ENCODE measurements at places on chromosomes 5 and 9.

DNA sequence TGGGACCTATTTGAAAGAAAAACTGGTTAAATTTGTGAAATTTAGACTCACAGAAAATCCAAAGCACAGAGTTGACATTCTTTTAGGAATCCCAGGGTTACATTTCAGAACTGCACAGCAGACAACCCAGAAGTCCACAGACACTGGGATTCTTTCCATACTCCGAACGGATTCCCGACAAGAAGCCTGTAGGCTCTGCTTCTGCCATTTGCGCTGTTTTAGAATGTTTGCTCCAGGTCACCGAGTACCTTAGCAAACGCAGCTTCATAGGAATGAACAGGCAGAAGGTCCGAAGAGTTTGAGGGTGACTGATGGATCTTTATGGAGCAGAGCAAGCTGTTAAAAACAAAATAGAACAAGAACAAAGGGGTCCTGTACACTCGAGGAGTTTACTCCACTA is 84.5 kb upstream of the NFIB start:
- no peak for DNase-seq

- DNase-seq: no peak
Measured at GRCh38 chr5:134634227-134634626, 1.6 kb upstream of the SAR1B start.

GRCh38 chr5:91123291-91123690 is 259.8 kb downstream of the ARRDC3 start:
- DNase-seq: no peak

GRCh38 chr9:114310471-114311450 is 12.1 kb upstream of the ORM1 start:
- DNase-seq: no peak

GRCh38 chr5:137218896-137219295 is 280.2 kb downstream of the SPOCK1 start:
- DNase-seq: no peak

GRCh38 chr5:142323480-142324135 is 1.2 kb downstream of the SPRY4 start:
- DNase-seq: no peak

DNA sequence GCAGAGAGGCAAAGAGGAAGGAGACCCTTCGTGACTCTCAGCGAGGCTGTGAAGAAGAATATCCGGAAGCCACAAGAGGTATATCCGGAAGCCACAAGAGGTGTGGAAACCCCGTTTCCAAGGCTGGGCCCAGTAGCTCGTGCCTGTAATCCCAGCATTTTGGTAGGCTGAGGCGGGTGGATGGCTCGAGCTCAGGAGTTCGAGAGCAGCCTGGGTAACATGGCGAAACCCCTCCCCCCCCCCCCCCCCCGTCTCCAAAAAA is 612 bp upstream of the BBLN start:
- DNase-seq: no peak

DNA sequence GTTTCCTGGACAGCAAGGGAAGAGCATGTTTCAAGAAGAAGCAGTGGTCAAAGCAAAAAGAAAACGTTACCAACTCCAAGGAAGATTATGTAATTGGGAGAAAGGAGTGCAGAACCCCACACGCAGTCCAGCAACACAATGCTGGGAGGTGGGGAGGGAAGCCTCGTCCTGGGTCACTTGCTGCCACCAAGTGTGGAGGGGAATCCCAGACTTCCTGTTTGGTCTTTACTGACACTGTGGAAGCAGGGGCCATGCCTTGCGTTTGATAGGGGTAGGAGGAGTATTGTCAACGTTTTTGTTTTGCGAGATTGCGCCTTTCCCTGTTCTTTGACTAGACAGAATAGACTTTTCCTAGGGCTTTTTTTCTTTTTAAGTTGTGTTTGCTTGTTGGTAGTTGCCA is 421.0 kb downstream of the KDM4C start:
- DNase-seq: no peak

DNA sequence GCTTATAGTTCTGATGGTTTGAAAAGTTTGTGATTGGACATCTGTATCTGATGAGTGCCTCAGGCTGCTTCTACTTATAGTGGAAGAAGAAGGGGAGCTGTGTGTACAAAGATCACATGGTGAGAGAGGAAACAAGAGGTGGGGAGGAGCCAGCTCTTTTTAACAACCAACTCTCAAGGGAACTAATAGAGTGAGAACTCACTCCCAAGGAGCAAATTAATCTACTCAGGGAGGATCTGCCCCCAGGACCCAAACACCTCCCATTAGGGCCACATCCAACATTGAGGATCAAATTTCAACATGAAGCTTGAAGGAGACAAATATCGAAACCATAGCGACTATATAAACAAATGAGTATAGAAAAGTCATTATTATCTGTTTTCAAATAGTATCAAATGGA is 64.7 kb upstream of the PRLR start:
- DNase-seq: no peak

DNA sequence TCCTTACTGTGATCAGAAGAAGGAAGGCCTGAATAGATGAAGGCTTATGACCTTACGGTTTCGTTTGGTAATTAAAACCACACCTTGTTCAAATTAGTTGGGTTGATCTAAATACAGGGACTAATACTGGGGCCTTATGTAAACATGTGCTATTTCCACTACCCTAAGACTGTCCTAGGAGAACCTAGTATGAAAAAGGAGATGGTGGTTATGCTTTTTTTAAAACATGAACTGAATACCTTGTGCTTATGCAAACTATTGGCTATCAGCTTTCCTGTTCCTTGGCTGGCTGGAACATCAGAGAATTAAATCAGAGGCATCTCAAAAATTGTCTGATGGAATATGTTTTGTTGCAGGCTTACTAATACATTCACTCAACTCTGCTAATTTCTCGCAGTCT is 3.9 kb downstream of the MYOT start:
- DNase-seq: no peak

DNA sequence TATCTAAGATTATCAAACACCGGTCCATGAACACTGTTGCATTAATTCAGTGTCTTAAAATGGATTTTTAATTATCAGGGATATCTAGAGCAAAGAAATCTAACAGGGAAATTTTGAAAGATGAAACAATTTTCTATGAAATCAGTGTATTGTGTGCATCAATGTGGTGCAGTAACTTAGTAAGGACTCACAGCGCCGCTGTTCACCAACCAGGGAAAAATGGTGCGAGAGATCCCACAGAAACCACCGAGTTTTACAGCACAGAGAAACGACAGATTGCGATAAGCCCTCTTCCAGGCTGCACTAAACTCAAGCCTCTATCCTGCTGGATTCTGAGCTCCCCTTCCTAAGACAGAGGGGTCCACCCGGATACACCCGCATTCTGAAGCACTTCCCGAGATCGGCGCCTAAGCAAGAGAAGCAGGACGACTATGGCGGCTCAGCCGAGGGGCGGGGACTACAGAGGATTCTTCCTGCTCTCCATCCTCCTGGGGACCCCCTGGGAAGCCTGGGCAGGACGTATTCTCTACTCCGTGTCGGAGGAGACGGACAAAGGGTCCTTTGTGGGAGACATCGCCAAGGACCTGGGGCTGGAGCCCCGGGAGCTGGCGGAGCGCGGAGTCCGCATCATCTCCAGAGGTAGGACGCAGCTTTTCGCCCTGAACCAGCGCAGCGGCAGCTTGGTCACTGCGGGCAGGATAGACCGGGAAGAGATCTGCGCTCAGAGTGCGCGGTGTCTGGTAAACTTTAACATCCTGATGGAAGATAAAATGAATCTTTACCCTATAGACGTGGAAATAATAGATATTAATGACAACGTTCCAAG is at the start of gene PCDHGA7:
Gene PCDHGA7 (plus strand): TSS at position 274 of the 826 bp plus-strand sequence. CDS start 158 bp downstream, at position 432.
- no peak for DNase-seq

- DNase-seq: no peak
Measured at GRCh38 chr5:57007344-57007743, 55.4 kb upstream of the MIER3 start.

GRCh38 chr5:74337984-74338310 is 302.6 kb downstream of the ENC1 start:
- DNase-seq: no peak

GRCh38 chr5:159762921-159763320 is 153.4 kb upstream of the ADRA1B start:
- DNase-seq: no peak

All from NCI-H187 treated with DMSO at 0.1 percent for 48 hours (cell line).